ENCODE measurements at places on chromosomes 1 and 21.

- DNase-seq = no peak
Measured at GRCh38 chr21:31987696-31988095, 114.9 kb downstream of the HUNK start.

GRCh38 chr1:192830595-192831246 lies 21.9 kb downstream of the RGS2 start:
- DNase-seq = no peak

GRCh38 chr1:58155418-58156123 lies 391.0 kb downstream of the OMA1 start:
- peak; percentile 80 for DNase-seq

DNA sequence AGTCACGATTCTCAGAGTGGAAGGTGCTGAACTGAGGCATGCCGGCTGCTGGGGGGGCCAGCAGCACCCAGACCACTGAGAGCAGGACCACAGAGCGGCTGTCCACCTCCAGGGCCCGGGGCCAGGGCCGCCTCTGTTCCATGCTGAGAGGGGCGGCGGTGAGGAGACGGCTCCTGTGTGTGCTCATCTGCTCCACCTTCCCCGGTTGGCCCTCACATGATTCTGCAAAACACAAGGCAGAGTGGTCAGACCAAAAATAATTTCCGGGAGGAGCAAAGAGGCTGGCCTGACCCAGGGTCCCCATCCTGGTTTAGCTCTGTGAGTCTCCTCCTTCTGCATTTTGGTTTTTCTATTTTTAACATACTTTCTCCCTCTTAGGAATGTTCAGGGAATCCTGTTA lies 26.4 kb downstream of the PLXNA2 start:
- DNase-seq = no peak

DNA sequence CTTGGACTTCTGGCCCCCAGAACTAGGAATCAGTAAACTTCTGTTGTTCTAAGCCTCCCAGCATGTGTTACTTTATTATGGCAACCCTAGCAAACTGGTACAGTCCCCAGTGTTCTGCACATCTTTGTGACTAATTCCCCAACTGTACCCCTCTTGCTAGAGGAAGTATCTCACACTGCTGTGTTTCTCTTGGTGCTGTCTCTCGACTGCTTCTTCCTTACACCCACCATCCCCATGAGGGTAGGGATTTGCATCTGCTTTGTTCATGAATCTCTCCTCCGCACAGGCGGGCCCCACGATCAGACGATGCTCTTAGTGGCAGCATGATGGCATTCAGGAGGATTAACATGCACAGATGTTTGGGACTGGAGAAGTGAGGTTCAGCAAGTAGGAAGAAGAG lies 46.7 kb downstream of the CLIC6 start:
- peak; percentile 89 for DNase-seq

DNA sequence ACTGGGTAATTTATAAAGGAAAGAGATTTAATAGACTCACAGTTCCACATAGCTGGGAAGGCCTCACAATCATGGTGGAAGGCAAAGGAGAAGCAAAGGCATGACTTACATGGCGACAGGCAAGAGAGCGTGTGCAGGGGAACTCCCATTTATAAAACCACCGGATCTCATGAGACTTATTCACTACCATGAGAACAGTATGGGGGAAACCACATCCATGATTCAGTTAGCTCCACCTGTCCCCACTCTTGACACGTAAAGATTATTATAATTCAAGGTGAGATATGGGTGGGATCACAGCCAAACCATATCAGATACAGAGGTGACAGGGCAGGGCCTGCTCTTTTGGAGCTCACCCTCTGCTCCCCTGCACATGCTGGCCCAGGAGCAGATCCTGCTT lies 31.4 kb upstream of the TMEM61 start:
- DNase-seq = no peak

DNA sequence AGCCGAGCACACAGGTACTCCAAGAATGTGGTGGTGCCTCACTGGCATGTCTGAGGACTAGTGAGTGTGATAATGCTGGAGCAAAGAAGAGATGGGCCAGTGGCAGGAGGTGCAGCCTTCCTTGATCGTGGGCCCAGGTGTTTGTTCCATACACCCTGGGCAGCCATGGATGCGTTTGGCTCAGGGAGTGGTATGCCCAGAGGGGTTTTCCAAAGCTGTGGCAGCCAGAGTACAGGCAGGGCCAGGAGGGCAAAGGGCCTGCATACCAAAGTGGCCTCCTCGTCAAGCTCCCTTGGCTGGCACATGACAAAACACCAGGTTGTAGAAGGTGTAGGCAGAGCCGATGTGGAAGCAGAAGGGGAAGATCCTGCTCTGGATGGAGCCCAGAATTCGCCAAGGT lies 19.0 kb downstream of the PARS2 start:
- no peak for DNase-seq

GRCh38 chr21:21163904-21164303 lies 165.7 kb downstream of the NCAM2 start:
- peak; percentile 78 for DNase-seq

- DNase-seq = no peak
Measured at GRCh38 chr1:186841599-186841998, 12.8 kb downstream of the PLA2G4A start.

GRCh38 chr1:152806576-152806975 lies at the start of gene LCE1C:
LCE1C (minus strand) TSS chr1:152806651; CDS start chr1:152805478, 1,173 bp downstream.
- DNase-seq = no peak

DNA sequence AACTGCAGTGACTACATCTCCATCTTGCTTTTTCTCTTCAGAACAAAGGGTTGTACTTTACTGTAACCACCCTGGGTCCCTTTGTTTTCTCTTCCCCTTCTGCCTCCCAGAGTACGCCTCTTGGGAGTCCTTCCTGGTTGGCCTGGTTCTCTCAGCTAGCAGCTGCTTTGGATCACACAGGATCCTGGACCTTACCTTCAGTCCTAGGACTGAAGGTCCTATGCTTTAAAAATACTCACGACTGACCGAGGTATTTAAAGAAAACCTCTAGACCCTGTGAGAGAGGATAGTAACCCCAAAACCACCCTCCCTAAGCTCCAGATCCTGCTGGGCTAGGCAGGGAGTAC lies 4.8 kb downstream of the TRIM45 start:
- no peak for DNase-seq

DNA sequence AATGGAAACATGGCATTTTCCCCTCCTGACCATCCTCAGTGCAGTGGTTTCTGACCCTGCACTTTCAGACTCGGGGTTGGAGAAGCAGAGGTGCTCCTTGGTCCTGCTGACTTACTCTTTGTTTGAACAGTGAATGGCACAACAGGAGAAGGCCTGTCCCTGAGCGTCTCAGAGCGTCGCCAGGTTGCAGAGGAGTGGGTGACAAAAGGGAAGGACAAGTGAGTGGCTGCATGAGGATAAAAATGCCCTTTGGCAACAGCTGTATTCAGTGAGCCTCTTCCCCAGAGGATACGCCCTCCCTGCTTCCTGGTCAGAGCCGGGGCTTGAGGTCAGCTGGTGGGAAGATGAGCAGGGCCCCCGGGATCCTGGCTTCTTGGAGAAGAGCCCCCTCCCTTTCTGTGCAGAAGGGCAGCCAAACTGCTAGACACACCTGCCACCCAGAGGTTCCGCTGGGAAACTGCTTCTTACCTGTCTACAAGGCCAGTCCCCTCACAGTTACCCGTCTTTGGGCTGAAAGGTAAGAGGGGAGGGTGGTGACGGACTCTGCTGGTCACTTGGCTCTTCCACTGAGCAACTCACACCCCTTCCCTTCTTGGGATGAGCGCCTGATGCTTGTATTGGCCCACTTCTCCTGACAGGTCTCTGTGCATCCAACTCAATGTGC lies 16.6 kb downstream of the NPL start:
- peak; percentile 51 for DNase-seq

GRCh38 chr1:197464044-197464443 lies 196.0 kb downstream of the CRB1 start:
- DNase-seq = no peak

DNA sequence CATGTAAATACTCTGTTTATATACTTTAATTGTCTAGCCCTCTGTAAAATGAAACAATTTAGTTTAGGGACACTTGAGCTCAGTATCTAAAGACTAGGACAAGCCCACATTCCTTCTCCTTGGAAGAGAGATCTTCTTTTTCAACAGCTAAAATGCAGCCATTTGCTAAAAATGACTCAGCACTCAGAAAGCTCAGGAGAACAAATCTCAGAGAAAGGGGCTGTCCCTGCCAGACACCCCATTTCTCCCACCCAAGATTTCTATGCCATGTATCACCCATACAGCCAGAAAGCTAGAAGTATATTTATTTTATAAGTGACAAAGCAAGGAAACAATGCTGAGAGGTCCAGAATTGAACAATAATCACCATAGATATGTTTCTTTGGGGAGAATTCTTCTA lies 23.2 kb upstream of the PRDX6 start:
- no peak for DNase-seq

DNA sequence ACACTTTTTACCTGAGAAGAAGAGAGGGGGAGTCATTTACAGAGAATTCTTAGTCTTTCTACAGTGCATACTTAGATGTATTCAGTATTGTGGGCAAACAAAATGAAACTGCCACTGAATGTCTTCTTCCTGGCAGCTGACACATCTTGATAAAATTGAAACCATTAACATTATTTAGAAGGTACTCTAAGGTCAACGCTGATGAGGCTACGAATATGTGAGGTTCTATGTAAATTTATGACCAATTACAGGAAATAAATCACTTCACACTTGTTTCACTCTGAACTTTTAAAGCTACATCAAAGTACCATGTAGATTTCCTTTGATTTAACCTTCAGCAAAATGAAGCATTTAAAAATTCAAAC lies 51.3 kb upstream of the GFI1 start:
- DNase-seq = no peak

DNA sequence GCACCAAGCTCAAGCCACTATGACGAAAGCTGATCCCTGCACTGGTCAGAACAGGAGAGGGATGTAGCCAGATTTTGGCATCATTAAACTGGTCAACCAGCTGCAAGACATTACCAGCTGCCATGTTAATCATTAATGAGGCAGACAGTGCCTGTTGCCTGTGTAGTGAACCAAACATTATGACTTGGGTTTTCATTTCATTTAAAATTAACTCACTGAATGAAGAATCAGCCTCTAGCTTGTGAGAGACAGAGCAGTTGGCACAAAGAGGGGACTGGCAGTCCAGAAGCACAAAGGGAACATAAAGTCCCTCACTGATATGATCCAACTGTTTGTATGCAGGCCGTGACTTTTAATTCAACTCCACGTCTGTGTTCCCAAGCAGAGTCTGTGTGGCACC lies 318.9 kb downstream of the SEC16B start:
- DNase-seq = no peak

DNA sequence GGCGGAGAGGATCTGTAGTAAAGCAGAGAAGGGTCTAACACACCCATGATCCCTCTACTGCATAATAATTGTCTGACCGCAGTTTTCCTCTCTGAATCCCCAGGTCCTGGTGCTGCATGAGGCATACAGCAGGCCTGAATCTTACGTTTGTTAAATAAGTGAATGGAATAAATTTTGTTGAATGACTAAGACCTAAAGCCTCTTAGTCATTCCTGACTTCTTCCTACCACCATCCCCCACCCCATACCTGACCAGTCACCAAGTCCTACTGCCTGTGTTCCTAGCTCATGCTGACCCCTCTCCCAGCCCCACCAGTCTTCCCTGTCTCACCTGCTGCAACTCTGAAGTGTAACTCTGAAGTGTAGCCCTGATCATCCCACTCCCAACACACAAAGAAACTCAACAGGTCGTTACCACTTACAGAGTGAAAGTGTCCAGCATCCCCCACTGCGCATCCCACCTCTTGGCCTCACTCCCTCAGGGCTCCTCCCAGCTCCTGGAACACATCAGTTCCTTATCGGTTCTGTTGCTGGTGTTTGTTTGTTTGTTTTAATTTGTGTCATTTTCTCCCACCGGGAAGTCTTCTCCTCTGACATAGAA lies 9.7 kb downstream of the GJA5 start:
- DNase-seq = no peak

DNA sequence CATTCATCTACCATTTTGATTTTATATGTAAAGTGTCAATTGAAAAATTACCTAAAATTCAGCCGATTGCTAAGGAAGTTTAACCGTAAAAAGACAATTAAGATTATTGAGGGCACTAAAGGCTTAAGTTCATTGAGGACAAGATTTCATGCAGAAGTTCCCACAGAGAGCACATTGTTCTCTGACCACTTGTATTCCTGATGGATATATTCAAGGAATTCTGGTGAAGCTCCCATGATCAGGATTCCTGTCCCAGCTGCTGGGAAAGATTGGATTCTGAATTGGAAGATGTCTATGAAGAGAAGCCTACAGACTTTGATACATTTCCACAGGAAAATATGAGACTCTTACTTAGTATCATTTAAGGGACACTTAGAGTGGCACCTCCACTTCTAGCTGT lies 209.2 kb upstream of the KCTD3 start:
- DNase-seq = no peak
